ENCODE measurements at places on chromosomes 13 and 19.
A peak's percentile ranks its signal among the peaks of the same experiment; 100 is the strongest.

DNA sequence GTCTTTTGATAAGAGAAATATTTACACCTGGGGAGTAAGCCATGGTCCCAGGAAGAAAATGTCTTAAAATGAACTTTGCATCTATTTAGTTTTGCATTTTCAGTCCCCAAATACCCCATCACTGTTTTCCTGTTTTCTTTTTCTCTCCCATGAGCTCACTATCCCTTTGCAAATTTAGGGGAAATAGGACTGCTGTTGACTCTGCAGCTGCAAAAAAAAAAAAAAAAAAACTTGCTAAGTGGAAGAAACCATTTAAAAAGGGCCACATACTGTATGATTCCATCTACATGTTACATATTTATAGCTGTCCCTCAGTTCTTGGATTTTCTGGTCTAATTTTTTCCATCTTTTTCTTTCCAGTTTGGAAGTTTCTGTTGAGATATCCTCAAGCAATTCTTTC is 98.2 kb upstream of the SERP2 start:
- DNase-seq = no peak

DNA sequence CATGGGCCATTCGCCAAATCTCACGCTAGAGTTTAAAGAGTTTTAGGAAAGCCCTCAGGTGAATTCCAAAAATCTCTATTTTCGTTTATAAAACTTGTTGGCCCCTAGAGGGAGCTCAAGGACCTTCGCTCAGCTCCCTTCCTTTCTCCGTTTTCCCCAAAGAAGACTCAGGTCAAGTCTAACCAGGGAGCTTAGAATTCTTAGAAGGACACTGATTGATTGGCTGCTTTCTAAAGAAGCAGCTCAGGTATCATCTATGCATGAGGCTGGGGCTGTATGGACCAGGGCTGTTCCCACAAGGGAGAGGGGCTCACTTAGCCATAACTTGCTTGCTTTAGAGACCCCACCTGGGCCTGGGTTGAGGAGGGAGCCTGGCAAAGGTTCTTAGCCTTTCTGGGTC is 20.5 kb downstream of the DZIP1 start:
- DNase-seq = peak; percentile 29

DNA sequence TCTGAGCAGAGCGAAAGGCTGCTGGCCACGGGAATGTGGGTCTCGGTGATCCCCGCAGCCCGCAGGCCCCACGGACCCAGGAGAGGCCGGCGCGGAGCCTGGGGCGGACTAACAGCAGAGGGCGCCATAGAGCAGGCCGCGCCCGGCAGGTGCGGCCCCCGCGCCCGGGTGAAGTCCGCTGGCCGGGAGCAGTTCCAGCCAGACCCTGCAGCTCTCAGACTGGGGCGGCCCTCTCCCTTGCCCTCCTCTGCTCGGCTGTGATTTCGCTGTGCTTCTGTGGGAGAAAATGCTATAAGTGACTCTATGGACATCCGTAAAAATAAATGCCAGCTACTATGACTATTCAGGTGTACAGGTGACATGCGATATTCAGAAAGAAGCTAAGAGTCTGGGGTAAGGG is 37.7 kb downstream of the GSX1 start:
- peak; percentile 53 for DNase-seq

GRCh38 chr19:12093777-12094176 is 29.2 kb downstream of the ZNF844 start:
- DNase-seq = no peak

- no peak for DNase-seq
Observed at GRCh38 chr19:41918653-41919244, 9.5 kb downstream of the ERFL start.

- no peak for DNase-seq
Observed at GRCh38 chr13:110262082-110262436, 44.9 kb downstream of the COL4A1 start.

GRCh38 chr13:97266332-97266731 is 44.2 kb downstream of the MBNL2 start:
- no peak for DNase-seq

DNA sequence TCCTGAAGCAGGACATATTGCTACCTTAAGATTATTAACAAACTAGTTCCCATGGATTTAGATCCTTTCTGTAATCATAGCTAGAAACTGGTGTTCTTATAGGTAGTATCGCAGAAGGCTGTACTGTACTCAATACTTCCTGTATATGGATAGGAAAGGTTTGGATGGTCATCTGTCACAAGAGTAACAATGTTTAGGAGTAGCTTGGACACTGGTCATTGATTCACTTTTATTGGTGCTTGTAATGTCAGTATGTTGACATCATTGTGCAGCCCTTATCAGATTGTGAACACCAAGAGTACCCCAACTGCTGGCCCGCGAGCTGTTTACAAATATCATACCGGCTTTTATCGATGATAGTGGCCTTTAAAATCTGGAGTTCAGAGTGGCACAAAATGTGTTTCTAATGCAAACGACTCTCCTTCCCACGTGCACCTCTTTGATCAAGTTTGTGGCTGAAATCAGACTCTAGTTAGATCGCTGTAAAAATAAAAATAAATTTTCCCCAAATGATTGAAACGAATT is 605 bp upstream of the CDK8 start:
- DNase-seq = no peak

DNA sequence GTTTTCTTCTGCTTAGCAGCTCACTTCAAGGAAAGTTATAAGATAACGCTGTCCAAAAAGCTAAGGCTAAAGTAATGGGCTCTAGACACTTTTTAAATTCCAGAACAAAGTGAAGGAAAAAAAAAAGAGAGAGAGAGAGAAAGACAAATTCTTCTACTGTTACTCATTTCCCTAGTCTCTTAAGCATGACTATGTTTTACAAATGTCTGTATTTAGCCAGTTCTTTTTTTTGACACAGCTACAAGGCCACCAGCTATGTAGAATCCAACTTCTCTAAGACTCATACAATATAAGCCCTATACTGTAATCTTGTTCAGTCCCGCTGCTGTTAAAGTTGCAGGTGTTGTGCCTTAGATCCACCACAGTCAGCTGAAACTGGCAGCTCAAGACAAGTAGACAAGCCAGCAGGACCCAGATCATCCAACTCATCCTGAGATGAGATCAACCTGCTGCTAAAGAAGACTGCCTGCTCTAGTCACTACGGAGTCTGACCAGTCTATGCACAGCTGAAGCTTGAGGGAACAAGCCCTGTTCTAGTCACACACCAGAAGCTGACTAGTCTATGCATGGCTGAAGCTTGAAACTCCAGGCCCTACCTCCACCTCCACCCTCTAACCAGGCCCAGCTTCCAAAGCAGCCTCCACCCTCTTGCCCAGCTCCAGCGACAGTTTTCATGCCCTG is 10.3 kb upstream of the ZNF83 start:
- no peak for DNase-seq

GRCh38 chr19:32891609-32892008 is 22.0 kb upstream of the SLC7A9 start:
- DNase-seq = no peak

- no peak for DNase-seq
Observed at GRCh38 chr13:113207890-113208420, 514 bp downstream of the PCID2 start.

- no peak for DNase-seq
Observed at GRCh38 chr13:79782541-79783205, 301.7 kb downstream of the NDFIP2 start.

DNA sequence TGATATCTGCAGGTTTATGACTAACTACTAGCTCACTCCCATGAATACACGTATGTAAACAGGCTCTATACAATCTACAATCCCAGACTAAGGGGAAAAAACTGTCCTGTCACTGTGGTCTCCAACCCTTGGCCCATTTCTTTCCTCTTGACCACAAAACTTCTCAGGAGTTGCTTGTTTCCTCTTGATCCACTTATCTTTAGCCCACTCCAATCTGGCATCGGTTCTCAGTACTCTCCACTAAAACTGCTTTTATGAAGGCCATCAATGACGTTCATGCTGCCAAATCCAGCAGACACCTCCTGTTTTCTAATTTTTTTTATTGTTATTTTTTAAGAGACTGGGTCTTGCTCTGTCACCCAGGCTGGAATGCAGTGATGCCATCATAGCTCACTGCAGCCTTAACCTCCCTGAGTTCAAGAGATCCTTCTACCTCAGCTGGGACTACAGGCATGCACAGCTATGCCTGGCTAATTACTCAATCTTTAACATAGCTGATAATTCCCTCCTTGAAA is 31.9 kb upstream of the USPL1 start:
- no peak for DNase-seq

GRCh38 chr19:18282021-18282787 is 782 bp upstream of the JUND start:
- DNase-seq = no peak

All from mucosa of gallbladder (tissue), 1 donor.